Panc1 (cell line): ENCODE measurements at places on chromosomes 5 and 9. TPM values are rescaled to one million over a fixed set of nuclear protein-coding genes. Genes with fewer than 3 reads are reported as not detected.

The PALM2AKAP2 gene
- total RNA-seq, result 0.44 TPM

The CYLC2 gene
- total RNA-seq, result not detected

The RELL2 gene
- 13.3 TPM for total RNA-seq

The TMEFF1 gene
- total RNA-seq, result 2.2 TPM

The IFNA13 gene
- not detected for total RNA-seq

The WNT8A gene
- total RNA-seq, result not detected

The TRIM36 gene
- total RNA-seq, result 1.6 TPM

The RICTOR gene
- total RNA-seq, result 21.3 TPM

The PCDHGC5 gene
- total RNA-seq, result 0.36 TPM

The PPP3R2 gene
- total RNA-seq, result not detected

The SPTLC1 gene
- total RNA-seq, result 58.8 TPM

The NMUR2 gene
- not detected for total RNA-seq

The HTR1A gene
- not detected for total RNA-seq

The BAAT gene
- 0.08 TPM for total RNA-seq

The IFNB1 gene
- not detected for total RNA-seq

The SLC6A19 gene
- total RNA-seq, result 0.23 TPM
